Pulmonary artery endothelial cell (primary cell): ENCODE measurements at places on chromosomes 6 and 20.

GRCh38 chr20:14113416-14113815, 118.1 kb downstream of the MACROD2 start:
- DNase-seq: no peak

DNA sequence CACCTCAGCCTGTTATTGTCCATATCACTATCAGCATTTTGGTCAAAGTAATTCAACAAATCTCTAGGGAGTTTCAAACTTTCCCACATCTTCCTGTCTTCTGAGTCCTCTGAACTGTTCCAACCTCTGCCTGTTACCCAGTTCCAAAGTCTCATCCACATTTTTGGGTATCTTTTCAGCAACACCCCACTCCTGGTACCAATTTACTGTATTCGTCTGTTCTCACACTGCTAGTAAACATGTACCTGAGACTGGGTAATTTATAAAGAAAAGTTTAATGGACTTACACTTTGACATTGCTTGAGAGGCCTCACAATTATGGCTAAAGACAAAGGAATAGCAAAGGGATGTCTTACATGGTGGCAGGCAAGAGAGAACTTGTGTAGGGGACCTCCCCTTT, 224.2 kb downstream of the ADGRB3 start:
- DNase-seq: no peak

DNA sequence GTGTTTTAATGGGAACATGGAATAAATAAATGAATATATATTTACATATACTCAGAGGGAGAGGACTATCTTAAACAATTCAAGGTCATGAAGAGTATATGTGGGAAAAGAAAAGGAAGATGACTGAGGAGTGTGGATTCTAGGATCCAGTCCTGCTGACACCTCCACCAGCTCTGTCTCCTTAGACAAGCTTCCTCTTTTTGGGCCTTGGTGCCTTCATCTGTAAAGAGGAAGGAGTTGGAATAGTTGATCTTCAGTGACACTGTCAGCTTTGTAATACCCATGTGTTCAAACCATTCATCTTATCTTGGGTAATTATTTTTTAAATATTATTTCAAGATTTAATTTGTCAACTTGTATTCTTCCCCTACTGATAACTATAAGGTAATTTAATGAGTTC, 338.0 kb downstream of the ADGRB3 start:
- no peak for DNase-seq

- no peak for DNase-seq
Measured at GRCh38 chr6:132400883-132401617, at the start of gene MOXD1. Gene MOXD1, minus strand, starts transcription at chr6:132401475. Its CDS starts 49 bp downstream, at chr6:132401426.

GRCh38 chr20:15706719-15707118, 866.5 kb downstream of the KIF16B start:
- DNase-seq: no peak

DNA sequence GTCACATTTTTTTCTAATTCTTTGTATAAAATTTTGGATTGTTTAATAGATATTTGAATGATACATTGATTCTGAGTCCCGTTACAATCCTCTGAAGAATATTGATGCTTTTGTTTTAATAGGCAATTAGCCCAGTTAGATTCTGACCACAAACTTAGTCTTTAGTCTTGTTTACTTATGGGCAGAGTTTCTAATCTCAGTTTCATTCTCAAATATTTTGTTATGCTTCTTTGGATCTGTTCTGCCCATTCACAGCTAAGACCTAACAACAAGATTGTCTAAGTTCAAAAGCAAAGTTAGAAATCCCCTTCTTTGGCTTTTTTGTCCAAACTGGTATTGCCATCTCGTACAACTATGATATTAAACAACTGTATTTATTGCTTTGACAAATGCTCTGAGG, 58.0 kb downstream of the TBXT start:
- DNase-seq: no peak

- DNase-seq: no peak
Measured at GRCh38 chr6:119559586-119559985, 210.0 kb upstream of the MAN1A1 start.

GRCh38 chr6:107756660-107757355, 67.3 kb downstream of the SCML4 start:
- DNase-seq: no peak

DNA sequence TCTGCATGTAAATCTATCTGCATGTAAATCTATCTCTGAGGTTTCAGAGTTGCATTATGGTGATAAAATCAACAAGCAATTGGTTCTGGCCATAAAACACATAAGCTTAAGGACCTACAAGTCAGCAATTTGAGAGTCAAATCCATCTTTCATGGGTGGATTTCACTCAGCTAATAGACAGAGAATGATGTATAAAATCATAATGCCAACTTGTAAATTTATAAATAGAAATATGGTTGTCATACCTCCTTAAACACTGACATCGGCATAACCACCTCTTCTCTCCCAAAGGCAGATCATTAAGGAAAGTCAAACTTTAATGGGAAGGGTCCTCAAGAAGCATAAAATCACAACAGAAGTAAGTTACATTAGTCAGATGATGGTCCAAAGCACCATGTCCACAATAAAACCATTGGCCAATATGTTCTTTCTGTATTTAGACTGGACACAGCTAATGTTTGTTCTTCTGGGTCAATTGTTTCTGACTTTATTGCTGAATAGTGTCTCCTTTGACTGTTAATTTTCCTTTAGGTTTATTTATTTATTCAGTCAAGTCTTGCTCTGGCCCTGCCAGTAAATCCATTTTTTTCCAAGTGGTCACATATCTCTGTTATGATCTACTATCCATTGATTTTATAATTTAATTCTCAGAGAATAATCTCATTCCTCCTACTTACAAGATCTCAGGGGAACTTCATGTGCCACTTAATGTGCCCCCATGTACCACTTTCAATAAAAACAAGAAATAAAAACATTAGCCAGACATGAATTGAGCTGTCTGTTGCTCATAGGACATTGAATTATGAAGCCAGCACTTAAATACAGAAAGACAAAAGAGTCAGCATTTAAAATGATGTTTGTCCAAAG, 382.9 kb upstream of the IRAK1BP1 start:
- no peak for DNase-seq

DNA sequence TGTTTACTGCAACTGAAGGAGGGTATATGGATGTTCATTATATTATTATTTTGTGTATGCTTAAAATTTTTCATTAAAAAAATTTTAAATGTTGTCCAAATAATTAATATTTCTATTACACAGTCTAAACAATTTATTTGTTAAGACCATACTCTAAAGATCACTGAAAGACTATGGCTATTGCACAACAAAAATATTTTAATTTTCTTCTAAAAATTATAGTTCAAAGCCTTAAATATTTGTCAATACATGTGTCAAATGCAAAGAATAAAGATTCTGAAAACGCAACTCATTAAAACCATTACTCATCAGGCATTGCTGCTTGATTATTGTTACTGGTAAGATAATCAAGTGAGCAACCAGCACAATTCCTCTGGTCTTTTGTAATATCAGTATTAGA, 2.2 kb downstream of the MMS22L start:
- DNase-seq: no peak

GRCh38 chr20:32527052-32527446, 58.1 kb downstream of the NOL4L start:
- DNase-seq: no peak

- DNase-seq: no peak
Measured at GRCh38 chr20:47854687-47855212, 69.5 kb upstream of the SULF2 start.

DNA sequence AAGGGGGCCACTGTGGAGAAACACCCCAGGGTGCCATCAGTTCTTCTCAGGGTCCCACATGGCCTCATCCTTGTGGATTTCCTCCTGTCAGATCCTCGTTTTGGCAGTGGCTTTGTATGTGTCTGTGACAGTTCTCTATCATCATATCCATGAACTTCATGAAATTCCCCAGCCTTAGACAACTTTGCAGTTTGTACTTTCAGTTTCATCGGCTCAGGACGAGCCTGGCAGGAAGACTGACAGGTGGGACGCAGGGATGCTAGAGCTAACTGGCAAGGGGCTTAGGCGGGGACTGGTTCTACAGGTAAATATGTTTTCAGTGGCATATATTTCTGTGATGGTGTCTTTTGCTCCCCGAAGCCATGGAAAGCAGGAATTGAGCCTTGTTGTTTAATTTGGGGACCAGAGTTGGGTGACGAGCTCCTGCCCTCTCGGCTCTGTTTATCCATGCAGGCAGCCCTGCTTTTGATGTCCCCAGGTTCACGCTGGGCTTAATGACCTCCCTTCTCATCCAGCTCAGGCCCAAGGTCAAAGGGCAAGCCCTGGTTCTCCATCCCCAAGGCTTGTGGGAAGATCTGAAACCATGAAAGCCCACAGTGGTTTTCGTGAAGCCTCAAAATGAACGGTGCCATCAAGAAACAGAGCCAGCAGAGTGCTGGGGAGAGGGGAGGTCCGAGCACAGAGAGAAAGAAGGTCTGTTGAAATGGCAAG, 11.2 kb downstream of the SDCBP2 start:
- DNase-seq: no peak

DNA sequence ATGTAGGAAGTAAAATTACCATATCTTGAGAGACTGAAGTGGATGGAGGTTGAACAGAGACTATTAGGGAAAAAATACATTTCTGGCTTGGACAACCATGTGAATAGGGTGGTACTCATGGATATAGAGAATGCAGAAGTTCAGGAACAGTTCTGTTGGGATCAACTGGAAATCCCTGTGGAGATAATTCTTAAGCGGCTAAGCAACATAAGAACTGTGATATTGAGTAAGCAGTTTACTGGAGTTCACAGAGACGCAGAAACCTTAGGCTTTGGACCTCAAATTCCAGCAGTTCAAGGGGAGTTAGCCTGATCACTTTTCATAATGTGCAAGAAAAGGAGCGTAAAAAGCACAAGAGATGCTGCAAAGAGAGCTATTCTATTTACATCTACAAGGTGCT, 23.6 kb upstream of the SLC17A4 start:
- no peak for DNase-seq

- no peak for DNase-seq
Measured at GRCh38 chr6:17842014-17842776, 135.5 kb upstream of the NUP153 start.

GRCh38 chr6:48188158-48188557, 77.2 kb upstream of the PTCHD4 start:
- DNase-seq: no peak

GRCh38 chr6:31580807-31581433, 1.3 kb downstream of the LTB start:
- DNase-seq: peak; percentile 56
